ENCODE measurements at places on chromosomes 3 and 15.

DNA sequence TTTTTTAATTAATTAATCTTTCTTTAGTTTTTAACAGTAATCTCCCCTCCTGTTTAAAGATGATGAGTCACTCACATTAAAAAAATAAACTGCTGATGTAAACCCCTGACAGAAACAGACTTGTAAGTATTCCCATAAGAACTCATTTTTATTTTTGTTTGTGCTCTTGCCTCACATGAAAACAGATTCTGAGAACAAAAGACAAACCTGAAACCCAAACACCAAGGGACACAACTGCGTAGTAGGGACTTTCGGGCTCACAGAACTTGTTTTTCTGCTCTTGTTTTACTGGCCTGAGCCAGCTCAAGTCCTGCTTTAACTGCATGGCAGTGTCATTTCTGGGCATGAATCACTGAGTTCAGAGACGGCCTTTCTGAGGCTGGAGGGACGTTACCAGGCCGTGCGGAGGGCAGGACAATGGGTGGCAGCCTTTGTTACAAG lies 600.8 kb downstream of the FOXP1 start:
- DNase-seq, result no peak

DNA sequence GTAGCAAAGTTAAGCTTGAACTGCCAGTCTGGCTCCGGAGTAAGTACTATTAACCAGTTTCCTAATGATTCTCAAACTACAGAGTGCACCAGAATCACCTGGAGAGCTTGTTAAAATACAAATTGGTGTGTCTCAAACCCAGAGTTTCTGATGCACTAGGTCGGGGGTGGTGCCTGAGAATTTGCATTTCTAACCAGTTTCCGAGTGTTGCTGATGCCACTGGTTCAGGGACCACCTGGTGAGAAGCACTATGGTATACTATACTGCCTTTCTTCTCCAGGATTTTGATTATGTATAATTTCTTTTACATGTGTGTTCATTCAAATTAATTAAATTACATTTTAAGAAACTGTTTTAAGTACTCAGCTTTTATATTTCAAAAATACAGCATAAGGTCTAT lies 48.8 kb upstream of the PLSCR5 start:
- no peak for DNase-seq

DNA sequence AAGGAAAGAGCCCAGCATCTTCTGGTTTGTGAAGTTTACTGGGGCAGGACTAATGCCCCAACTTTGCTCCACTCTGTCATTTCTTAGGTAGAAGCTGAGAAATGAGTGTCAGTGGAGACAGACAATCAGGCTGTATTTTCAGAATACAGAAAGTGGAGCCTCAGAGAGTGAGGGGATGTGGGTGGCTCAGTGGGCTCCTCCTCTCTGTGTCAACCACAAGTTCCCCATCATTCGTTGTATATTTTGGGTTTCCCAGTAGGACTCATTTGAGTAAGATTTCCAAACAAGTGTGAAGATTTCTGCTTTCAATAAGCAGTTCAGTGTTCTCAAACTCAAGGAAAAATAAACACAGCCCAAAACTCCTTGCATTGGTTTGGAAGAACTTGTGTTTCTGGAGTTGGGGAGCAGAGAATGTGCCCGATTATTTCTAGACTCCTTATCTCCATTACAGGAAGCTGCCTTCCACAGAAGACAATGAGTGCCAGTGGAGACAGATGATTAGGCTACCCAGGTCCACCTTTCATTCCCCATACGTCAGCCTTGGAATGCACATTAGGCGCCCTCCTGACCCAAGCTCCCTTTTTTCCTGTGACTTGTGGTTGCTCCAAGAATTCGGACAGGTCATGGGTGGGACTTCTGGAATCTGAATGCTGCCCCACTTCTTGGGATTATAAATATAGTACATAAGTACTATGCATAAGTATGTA lies 792.1 kb upstream of the LMCD1 start:
- DNase-seq, result no peak

DNA sequence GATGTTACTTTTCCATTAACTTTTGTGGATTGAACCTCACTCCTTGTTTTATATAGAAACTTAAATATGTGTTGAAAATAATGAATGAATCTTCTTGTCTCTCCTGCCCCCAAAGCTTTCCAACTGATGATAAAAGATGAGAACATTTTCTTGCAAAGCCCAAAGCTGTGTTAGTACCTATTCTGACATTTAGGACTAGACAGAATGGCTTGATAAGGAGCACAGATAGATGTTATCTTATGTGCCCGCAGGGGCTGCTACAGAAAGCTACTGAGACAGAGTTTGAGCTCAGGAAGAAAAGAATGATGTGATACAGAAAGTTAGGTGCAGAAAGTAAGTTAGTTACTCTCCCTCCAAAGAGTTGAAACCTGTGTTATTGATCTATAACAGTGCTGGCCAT lies 109.4 kb upstream of the ATP11B start:
- DNase-seq, result no peak

DNA sequence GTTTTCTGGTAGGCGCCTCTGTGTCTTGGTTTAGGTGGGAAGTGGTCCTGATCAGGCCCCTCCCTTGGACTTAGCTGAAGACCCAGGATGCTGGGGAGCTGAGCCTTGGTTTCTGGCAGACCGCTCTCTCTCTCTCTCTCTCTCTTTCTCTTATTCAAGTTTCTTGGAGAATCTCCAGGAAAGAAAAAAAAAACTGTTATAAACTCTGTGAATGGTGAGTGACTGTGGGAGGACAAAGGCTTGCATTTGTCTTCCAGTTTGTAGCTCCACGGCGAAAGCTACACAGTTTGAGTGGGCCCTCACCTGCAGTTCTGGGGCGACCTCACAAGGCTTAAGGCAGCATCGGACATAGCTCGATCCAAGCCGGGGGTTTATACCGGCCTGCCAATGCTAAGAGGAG lies 7.5 kb downstream of the DET1 start:
- DNase-seq, result no peak

- no peak for DNase-seq
These were observed 78.2 kb upstream of the GBE1 start for GRCh38 chr3:81839504-81840094.

DNA sequence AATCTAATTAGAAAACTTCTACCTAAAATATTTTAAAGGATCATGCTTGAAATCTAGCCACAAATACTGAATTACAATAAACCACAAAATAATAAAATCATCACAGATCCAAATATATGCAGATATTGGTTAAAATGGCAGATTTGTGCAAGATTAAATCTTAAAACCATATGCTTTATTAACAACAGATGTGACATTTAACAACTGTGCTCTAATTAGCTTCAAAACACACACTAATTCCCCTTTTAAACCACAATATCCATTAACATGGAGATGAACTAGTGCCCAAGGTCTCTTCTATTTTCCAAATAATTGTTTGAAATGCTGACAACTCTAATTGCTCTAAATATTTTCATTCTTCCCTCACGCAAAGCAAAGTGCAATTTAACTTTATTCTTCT lies 1530.3 kb downstream of the SI start:
- DNase-seq, result no peak

All from activated CD4-positive, CD25-positive, alpha-beta regulatory T cell (primary cell).